ENCODE measurements at places on chromosomes 6 and 20.

DNA sequence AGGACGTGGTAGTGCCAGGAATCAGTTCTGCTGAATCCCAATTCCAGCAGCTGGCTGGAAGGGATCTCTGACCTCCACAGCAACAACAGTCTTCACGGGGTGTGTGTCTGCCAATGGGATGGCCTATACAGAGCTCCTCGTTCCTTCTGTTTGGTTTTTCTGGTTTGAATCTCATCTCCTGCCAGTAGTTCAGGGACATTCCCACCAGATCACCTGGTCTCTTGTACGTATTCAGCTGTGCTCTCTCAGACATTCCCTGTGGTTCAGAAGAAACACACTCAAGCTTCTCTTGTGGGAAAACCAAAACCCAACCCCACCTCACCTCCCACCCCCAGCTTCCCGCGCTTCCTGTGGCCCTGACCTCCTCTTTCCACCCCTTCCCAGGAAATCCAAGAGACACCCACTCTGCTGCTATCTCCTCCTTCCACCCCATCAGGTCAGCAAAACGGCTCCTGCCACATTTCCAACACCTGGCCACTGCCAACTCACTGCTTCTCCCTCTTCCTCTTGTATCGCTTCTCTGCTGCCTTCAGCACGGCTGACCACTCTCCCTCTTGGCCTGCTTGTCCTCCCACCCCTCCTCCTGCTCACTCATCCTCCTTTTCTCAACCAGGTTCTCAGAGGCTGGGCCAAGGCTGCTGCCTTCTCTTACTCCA is 63.3 kb upstream of the PTGIS start:
- DNase-seq = no peak

GRCh38 chr20:31550099-31550498 is 35.9 kb downstream of the HM13 start:
- no peak for DNase-seq

DNA sequence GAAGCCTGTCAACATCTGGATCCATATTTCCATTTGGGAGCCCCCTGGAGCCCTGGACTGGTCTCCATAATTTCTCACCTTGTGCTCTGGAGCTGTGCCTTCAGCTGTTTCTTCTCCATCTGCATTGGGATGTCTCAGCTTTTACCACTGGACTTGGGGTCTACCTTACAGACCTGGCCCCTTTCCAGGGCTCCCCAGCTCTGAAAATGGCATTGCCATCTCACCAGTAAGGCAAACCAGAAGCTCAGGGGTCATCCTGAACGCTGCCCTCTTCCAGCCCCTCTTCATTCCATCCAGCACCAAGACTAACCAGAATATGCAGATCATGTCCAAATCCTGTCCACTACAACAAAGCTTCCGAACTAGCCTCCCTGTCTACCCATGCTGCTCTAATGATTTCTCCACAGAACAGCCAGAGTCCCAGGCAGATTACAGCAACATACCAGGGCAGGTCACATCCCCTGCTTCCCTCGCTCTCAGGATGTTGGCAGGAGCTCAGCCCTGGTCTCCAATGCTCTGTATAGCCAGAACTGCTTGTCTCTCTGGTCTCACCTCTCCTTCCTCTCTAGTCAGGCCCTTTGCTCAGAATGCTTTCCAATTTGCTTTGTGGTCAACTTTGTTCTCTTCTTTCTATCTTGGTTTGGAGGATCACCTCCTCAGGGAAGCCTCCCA is 17.7 kb upstream of the NNAT start:
- DNase-seq = no peak

GRCh38 chr6:131013495-131013894 is 49.5 kb downstream of the EPB41L2 start:
- DNase-seq = no peak

DNA sequence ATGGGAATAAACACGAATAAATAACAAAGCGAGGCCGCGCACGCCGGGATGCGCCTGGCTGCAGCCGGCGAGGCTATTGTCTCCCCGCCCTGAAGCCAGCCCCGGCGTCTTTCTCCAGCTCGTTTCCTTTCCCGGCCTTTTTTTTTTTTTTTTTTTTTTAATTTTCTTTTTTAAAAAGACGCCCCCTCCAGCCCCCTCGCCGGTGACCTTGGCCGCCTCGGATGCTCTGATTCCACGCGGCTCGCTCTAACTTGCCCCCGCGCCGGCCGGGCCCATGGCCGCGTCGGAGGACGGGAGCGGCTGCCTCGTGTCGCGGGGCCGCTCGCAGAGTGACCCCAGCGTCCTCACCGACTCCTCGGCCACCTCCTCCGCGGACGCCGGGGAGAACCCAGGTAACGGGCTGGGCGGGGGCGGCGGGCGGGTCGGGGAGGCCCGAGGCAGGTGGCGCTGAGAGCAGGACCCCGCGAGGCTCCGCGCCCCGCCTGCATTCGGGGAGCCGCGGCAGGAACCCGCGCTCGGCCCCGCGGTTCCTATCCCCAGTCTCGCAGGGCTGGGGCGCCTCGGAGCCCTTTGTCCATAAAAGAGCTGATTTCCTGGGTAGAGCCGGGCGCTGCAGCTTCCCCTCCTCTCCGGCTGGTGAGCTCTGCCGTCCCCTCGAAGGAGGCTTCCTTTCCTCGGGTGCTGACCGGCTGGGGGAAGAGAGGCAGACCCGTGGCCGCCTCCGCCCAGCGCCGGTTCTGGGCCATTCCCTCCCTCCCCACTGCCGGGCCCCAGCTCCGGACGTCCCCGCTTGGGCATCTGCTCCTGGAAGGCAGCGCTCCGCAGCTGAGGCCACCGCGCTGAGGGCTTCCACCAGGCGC is 631 bp downstream of the PHACTR3 start:
- DNase-seq = no peak

DNA sequence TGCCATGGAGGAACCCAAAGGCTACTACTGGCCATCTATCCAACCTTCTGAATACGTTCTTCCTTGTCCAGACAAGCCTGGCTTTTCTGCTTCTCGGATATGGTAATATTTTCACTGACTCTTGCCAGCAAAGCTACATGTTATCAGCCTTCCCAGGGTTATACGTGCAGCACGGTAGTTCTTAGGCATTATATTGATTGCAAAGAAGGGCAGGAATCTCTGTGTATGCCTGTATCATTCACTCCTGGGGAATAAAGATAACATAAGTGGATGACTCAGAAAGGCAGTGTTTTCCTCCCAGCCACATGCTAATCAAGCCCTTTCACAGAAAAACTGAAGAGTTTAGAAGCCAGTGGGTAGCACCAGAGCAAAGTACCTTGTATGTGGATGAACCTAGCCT is 98.7 kb downstream of the ADGRG6 start:
- DNase-seq = no peak

- no peak for DNase-seq
These were observed 17.5 kb downstream of the KCNQ2 start for GRCh38 chr20:63454731-63455567.

DNA sequence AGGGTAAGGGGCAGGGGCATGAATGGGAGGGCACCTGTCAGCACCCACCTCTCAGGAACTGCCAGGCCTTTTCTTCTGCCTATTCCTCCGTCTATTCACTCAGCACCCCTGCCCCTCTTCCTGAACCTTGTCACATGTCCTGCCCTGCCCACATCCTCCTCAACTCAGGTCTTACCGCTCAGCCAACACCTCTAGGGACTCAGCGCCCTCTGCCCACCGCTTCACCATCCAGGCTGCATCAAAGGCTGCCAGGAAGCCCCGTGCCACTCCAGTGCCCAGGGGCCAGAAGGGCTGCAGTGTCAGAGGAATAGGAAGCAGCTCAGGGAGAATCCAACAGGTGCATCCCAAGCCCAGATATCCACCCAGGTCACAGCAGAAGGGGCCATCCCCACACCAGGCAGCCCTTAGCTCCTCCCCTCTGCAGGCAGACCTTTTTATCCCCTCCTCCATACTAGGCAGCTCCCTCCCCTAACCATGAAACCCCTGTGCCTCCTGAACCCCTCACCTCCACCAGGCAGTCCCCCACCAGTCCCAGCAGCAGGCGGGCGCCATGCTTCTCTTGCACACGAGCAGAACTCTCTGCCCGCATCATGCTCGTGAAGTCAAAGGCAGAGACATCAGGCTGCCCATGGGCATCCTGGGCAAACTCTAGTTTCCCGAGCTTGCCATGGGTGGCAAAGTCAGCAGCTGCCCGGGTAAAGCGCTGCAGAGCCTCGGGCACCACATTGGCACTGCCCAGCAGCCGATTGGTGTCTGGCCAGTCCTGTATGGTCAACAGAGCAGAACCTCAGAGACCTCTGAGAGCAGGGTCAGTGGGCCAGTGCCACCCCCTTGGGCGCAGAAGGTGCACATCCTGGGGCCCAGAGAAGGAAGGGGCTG is 5.5 kb downstream of the MICAL1 start:
- DNase-seq = no peak

- DNase-seq = no peak
These were observed 16.7 kb upstream of the C20orf144 start for GRCh38 chr20:33645396-33645795.

GRCh38 chr6:106510090-106510970 is 119.0 kb downstream of the RTN4IP1 start:
- no peak for DNase-seq

GRCh38 chr6:24910961-24911725 is 24.6 kb downstream of the RIPOR2 start:
- peak; percentile 54 for DNase-seq

DNA sequence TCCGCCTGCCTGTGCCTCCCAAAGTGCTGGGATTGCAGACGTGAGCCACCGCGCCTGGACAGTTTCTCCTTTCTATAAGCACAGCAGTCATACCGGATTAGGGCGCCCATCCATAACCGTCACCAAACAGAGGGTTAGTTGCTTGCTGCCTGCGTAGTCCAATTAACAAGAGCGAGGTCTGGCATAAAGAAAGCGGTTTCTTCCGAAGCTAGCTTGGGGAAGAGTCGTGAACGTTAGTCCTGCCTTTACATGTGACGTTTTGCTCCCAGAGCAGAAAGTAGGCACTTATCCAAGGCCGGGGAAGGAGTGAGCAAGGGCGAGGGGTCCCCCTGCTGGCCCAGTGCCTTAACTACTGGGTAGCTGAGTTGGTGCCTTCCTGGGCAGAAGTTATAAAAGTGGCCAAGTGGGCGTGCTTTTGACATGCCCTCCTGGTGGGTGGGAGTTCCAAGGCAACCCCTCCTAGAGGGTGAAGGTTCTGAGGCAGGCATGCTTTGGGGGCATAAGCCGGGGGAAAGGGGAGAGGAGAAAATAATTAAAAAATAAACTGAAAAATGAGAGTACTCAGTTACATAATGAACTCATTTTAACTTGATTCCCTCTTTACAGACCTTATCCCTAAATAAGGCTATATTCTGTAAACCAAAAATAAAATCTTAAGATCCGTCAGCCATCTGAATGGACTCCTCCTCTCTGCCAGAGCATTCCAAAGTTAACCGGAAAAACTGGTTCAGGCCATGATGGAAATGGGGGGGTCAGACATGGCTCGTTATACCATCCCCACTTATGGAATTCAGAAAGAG is 88.0 kb downstream of the FAM217A start:
- peak; percentile 85 for DNase-seq

- peak; percentile 35 for DNase-seq
These were observed 194.8 kb downstream of the COL9A1 start for GRCh38 chr6:70107852-70108629.

- peak; percentile 72 for DNase-seq
These were observed 38.9 kb downstream of the SMAP1 start for GRCh38 chr6:70706491-70707123.

- no peak for DNase-seq
These were observed 681.0 kb upstream of the GJE1 start for GRCh38 chr6:141451511-141452353.

GRCh38 chr6:124131779-124132178 is 328.1 kb downstream of the NKAIN2 start:
- DNase-seq = no peak

DNA sequence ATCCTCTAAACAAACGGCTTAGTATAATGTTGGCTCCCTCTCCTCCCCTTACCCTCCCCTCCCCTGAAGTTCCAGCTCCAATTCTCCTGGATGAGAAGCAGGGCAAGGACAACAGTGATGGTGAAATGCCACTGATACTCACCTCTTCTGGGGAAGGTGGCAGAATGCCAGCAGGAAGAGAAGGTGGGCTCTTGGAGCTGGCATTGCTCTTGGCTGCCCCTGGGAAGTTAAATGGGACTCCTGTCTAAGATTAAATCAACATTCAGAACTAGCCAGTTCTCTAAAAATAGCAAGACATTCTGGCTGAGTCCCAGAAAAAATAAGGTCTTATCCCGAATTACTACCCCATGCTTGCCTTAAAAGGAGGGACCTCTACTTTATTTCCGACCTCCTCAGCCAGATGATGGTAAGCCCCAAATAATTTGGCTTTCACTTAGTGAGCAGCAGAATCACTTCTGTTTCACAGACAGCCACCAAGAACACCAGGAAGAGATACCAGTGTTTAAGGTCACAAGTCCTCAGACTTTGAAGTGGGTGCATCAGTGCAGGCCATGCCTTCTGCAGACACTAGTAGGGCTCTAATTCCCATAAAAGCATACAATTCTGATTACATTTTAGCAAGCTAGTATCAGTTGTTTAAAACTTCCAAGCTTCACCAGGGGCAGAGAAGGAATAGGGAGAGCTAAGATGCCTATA is 46.0 kb upstream of the IL17A start:
- no peak for DNase-seq

DNA sequence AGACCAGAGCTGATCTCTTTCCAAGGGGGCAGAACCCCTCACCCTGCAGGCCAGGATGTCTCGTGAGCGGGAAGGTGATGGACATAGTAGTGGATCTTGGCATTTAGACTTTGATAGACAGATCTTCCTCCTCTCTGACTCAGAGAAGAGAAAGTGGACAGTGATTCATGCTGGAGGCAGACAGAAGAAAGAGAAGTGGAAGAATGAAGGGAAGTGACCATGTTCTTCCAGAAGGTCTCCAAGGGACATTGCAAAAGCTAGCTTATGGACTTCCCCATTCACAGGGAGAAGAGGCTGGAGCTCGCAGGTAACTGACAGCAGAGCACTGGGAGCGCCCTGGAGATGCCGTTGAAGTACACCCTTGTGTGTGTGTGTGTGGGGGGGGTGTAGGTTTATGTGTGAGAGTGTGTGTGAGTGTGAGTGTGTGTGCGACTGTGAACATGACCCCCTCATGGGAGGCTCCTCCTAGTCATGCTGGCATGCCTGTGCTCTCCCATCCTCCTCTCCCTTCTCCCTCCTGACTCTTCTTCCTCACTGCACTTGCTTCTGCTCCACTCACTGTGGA is 8.0 kb upstream of the RAET1L start:
- DNase-seq = peak; percentile 84

DNA sequence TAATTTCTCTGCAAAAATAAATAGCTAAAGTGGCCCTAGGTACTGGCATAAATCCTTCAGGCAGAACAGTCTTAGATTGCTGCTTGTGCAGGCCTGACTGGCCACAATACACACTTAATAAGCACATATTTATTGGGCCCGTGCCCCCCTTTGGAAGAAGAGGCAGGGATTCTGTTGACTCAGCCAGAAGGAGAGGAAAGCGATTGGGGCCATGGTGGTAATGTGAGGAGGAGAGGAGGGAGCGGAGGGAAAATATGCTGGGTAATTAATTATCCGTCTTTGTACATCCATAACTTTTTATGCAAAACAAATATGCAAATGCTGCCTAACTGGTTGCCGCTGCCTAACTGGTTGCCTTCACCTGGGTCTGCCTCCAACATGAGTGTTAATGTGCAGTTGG is 36.2 kb downstream of the CD40 start:
- no peak for DNase-seq

- peak; percentile 22 for DNase-seq
These were observed 86.2 kb downstream of the VEGFA start for GRCh38 chr6:43856005-43856765.

GRCh38 chr6:88459189-88459588 is 293.0 kb upstream of the CNR1 start:
- no peak for DNase-seq

GRCh38 chr6:1736346-1737105 is 126.8 kb downstream of the FOXC1 start:
- no peak for DNase-seq

- DNase-seq = no peak
These were observed 483 bp downstream of the SMIM26 start for GRCh38 chr20:18567739-18568091.

- no peak for DNase-seq
These were observed 491.2 kb downstream of the PREX1 start for GRCh38 chr20:48336597-48336996.

Measured in suppressor macrophage treated with lipopolysaccharide for 4 hours (primary cell).